Bronchial epithelial cell (primary cell): ENCODE measurements at places on chromosomes 2 and 18.

DNA sequence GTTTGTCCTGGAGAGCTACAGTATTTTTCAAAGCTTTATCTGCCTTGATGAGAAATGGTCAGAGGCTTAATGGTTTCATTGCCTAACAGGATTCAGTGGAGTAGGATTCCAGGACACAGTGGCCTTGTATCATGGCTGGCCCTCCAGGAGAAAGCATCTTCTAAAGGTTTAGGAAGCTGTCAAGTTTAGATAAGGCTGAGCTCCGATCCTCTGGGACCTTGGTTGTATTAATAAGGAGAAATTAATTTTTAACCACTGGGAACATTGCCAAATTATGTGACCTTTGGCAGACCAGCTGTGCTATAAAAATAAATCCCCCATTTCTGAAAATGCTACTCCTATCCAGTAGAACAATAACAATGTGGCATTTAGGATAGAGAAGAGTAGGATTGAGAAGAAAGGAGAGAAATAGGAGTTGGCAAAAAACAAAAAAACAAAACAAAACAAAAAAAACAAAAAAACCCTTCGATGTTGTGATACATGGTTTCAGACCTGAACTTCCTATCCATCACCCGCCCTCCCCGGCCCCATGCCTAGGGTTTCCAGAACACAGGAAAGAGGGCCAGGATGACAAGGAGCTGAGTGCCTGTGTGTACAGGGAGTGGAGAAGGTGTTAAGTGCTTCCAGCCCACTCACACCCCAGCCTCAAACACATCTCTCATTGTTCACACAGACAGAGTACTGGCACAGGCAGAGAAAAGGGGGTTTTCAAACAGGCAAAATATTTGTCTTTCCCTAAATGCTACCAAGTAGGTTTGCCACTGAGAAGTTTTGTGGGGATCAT lies 6.3 kb downstream of the NRP2 start:
- DNase-seq = no peak

DNA sequence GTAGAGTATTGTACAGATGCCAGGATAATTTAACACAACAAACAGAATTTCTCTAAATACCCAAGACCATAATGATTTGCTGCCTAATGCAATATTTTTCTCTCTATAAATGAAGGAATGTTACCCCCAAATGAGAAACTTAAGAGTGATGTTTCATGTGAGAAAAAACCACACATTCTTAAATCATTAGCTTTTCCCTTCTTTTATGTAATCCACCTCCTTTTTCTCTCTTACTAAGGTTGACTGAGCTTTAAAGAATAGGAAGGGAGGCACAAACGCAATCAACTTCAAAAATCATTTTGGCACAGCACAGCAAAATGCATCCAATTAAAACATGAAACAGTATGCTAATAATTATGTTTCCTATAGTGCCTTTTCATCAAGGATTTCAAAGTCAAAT lies 698.1 kb upstream of the CDH2 start:
- DNase-seq = no peak

GRCh38 chr18:62878305-62878704 lies 163.0 kb downstream of the PHLPP1 start:
- no peak for DNase-seq

DNA sequence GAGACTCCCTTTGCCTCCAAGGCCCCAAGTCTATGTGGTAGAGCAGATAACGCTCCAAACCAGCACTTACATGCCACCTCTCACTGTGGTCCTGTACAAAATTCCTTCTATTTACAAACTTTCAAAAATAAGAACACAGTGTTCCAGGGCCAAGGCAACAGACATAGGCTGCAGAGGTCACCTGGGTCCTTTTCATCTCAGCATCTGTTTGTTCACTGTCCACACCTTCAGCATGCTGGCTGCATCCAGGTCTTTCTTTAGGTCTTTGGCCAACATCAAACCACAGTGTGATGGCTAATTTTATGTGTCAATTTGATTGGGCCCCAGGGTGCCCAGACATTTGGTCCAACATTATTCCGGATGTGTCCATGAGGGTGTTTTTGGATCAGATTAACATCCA lies 20.0 kb upstream of the INO80C start:
- no peak for DNase-seq

- DNase-seq = no peak
These were observed 16.2 kb downstream of the KLF7 start for GRCh38 chr2:207149249-207150213.

DNA sequence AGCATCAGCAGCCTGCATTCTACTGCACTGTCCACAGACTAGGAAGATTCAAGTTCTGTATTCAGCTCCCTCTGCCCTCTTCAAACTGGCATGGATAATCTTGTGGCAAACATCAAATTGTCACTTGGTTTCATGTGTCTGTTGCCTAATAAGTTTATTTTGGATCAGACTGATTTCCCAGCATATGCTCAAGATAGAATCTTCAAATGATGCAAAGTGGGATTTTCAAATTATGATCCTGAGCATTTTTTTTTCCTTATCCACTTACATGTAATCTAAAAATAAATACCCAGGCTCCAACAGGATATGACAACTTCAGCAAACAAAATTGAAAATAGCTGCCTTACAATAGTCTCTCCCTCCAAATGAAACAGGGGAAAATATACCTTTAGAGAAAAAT lies 160.9 kb upstream of the VRK2 start:
- DNase-seq = no peak

DNA sequence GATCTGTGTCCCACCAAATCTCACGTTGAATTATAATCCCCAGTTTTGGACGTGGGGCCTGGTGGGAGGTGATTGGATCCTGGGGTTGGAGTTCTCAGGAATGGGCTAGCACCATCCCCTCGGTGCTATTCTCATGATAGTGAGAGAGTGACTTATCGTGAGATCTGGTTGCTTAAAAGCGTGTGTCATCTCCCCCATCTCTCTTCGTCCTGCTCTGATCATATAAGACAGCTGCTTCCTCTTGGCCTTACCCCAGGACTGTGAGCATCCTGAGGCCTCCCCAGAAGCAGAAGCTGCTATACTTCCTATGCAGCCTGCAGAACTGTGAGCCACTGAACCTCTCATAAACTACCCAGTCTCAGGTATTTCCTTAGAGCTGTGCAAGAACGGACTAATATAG lies 163.7 kb upstream of the NDUFV2 start:
- DNase-seq = no peak

- peak; percentile 31 for DNase-seq
These were observed 62.6 kb upstream of the CTLA4 start for GRCh38 chr2:203804764-203805485.

- DNase-seq = no peak
These were observed 28.2 kb downstream of the CYTIP start for GRCh38 chr2:157415591-157416101.

- no peak for DNase-seq
These were observed 156.3 kb downstream of the EML6 start for GRCh38 chr2:54879598-54880332.
